ENCODE measurements at places on chromosomes 5 and 9.

DNA sequence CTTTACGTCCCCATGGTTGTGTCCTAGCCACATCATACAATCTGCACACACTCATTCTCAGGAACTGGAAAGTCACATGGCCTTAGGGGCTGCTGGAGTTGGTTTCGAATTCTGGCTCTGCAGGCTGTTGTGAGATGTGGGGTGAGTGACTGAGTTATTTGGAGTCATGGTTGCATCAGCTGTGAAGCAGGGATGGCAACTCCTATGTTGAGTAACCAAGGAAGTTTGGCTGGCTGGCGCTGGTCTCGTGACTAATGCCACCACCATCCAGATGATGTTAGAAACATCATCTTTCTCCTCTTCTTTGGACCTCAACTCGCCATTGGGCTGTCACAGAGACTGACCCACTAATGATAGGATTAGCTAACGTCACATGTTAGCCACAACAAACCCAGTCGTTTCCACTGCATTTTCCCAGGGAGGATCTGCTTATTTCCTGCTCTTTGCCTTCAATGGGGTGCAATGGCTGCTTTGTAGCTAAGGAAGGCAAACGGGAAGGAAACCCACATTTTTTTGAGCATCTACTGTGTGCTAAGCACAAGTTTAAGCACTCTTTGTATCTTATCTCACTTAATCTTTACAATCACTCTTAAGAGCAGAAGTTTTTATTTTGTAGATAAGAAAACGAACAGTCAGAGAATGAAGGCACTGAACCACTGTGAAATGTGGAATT, 78.1 kb upstream of the UBTD2 start:
- no peak for DNase-seq

DNA sequence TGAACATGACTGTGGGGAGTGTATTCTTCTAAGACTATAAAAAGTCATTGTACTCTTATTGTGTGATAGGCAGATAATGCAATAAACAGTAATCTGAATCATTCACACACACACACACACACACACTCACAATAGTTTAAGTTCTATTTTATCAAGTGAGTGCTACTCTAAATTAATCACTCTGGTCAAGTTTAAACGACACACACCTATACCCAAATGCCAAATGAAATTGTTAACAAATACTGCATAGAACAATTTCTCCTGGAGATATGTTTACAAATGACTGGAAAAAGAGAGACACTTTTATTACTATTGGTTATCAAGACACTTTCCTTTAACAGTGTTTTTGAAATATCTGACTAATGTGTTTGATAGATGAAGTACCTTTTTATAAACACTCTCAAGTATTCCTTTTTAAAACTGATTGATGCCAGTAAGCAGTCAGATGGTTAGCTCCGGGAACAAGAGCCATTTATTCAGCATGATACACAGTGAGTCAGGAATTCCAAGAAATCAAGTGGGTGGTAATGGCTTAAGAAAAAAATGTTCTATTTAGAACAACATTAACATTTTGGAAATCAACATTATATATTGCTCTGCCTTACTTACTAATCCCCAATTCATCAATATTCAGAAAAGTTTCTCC, 521.6 kb upstream of the ST8SIA4 start:
- no peak for DNase-seq

- DNase-seq, result no peak
Observed at GRCh38 chr9:38162332-38163211, 93.5 kb upstream of the SHB start.

GRCh38 chr9:120735415-120736126, 21.3 kb upstream of the MEGF9 start:
- DNase-seq, result no peak

DNA sequence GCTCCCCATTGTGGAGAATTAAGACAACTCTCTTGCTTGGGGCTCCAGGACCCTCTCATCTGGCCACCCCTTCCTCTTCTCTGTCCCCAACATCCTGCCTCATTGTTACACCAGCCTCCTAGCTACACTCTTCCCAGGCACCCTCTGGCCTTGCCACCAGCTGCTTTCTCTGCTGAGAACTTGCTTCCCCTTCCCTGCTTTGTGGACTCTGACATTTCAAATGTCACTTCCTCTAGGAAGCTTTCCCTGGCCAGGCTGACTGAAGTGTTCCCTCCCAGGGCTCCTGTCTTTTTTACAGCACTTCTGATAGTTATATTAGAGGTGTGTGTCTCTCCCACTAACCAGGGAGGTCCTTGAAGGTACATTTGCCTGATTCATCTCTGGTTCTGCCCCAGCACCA, 194.0 kb upstream of the KLF4 start:
- no peak for DNase-seq

- no peak for DNase-seq
Observed at GRCh38 chr5:146336197-146336596, 2.4 kb upstream of the POU4F3 start.

DNA sequence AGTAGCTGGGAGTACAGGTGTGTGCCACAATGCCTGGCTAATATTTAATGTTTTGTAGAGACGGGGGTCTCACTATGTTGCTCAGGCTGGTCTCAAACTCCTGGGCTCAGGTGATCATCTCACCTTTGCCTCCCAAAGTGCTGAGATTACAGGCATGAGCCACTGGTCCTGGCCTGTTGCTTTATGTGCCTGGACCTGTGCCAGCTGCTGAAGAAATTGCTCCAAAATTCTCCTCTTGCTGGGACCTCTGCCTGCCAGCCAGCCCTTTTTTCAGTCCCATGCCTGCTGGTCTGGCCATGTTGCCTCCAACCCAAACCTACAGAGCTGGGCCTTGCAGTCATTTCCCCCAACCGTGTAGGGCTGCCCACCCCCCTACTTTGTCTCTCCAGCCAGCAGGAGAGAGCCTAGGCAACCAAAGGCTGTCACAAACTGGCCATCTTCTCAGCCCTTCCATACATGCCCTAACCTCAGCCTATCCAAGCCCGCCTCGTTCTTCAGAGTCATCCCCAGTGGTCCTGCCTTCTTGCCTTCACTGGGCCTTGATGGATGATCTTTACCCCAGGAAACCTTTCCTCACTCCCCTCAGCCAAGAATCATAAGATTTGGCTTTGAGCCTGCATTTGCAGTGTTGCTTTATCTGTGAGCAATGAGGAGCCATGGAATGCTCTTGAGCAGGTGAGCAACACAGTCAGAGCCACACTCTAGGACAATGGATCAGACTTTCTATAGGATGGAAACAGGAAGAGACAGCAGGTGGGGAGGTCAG, 27.4 kb upstream of the SYNPO start:
- DNase-seq, result no peak

DNA sequence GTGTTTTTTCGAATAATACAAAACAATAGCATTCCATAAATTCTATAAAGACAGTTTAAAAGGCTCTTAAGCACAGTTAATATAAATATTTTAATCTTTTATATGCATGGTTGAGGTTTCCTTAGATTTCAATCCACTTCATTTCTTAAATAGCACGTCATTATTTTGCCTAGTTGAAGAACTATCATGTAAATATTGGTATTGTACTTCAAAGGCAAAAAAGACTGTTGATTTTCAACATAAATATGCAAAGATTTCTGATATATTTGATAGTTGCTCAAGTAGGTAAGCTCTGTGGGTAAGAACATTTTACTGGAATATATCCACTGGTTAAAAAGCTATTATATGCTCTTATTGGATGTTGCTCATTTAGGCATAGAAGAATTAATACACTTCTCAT, 458.6 kb downstream of the NR2F1-AS1 start:
- DNase-seq, result no peak

- DNase-seq, result no peak
Observed at GRCh38 chr5:35365758-35366157, 135.5 kb upstream of the PRLR start.

DNA sequence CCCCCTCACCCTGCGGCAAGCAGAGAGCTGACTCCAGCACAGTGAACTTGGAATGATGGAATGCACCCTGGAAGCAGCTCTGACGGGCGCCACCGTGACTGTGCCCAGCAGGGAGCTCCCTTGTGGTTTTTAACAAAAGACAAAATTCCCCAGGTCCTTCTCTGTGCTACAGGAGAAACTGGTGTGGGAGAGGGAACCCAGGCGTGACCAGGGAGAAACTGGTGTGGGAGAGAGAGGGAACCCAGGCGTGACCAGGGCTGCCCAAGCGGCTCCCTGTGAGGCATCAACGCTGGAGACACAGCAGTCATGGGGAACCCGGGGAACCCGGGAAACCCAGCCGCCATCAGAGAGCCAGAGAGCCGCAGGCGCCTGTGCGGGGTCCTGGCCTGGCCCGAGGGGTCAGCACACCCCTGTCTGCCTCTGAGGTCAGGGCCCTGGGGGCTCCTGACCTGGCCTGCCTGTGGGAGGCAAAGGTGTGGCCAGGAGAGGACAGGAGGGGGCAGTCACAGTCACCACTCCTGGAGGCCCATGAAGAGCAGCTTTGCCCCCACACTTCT, 3.1 kb upstream of the AHRR start:
- DNase-seq, result no peak

Measured in progenitor cell of endocrine pancreas (in vitro differentiated cells).